ENCODE measurements at places on chromosomes 13 and 19.

DNA sequence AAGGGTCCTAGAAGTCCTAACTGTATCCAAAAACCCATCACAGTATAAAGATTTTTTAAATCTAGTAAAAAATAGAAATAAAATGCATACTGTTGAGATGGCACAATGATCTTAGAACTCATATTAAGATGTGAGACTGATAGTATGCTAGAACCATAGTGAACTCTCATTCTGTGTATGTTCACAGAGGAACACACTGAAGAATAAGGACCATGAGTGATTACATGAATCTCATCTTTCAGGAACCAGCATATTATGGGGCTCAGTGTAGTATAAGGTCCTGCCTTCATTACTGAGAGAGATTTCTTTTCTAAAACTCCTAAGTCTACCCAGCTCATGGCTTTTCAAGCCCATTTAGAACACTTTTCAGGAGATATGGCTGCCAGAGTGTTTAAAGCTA is 59.8 kb upstream of the RFC3 start:
- no peak for DNase-seq

DNA sequence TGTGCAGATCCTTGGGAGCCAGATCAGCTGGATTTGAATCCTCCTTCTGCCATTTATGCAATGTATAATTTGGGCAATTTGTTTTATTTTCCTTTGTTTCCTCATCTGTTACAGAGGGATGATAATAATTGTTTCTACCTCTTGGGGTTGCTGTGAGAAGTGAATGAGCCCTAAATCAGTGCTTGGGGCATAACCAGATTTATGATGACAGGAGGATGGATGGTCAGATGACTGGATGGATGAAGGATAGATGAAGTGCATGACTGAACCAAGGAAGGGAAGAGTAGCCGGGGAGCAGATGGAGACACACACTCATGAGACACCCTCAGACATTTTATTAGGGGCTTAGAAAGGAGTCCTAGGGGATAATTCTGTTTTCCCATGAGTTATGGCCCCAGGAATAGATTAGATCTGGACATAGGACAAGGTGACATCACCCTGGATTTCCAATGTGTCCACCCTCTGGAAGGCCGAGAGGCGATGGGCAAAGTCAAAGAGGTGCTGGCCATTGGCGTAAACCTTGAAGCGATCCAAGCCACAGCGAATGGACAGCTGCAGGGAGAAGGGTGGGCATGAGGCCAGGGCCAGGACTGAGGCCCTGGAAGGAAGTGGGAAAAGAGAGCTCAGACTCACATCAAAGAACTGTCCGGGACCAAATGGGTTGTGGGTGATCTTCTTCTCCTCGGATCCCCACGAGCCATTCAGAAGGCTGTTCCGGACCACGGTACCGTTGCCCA is 11.2 kb downstream of the LGALS4 start:
- DNase-seq = no peak

DNA sequence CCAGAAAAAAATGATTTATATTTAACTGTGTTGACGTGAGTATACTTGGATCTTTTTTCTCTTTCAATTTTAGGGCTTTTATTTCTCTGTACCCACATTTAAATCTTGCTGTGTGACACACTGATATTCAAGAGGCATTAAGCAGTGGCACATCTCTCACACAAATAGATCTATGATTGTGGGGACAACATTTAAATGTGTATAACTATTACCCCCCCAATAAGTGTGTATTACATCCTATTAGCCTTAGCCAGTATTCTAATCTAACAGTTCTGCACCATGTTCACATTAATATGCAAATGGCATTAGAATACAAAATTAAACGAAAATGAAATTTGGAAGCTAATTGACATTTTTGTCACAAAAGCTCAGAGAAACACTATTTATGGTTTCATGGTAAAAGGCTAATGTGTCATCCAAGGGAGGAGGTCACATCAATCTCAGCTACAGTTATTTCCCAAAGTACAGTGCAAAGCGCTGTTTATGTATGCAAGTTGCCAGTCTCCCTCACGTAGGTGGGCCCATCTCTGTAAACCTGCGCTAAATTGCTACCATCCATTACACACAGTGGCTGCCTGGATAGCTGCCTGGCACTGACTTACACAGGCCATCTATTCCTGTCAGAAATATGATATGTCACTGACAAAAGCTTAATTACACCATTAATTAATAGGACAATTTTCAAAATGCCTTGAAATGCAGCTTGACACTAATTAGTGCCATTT is 984.7 kb upstream of the PCDH9 start:
- no peak for DNase-seq

DNA sequence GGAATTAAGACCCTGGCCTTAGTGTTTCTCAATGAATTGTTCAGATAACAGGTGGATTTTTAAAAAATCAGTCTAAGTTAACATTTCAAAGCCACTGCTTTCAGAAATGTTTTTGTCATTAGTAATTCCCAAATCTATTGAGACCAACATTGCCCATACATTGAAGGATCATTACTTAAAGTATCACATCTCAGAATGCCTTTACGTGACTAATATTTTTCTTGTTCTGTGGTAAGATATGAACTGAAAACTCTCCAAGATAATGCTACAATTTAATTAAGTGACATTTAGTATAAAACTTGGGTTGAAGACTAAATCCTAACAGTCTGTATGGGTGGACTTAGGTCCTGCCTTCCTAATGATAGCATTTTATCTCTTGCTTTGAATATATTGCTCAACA is 59.4 kb upstream of the POSTN start:
- no peak for DNase-seq

GRCh38 chr19:49814010-49814409 is 918 bp upstream of the FUZ start:
- no peak for DNase-seq

GRCh38 chr19:9673912-9674662 is 813 bp downstream of the ZNF562 start:
- DNase-seq = no peak

- DNase-seq = peak; percentile 100
Measured at GRCh38 chr19:40221858-40222619, 3.9 kb upstream of the TTC9B start.

GRCh38 chr19:44841231-44841630 is 4.9 kb upstream of the NECTIN2 start:
- no peak for DNase-seq

GRCh38 chr19:5032101-5032967 is 63.4 kb downstream of the KDM4B start:
- DNase-seq = no peak

DNA sequence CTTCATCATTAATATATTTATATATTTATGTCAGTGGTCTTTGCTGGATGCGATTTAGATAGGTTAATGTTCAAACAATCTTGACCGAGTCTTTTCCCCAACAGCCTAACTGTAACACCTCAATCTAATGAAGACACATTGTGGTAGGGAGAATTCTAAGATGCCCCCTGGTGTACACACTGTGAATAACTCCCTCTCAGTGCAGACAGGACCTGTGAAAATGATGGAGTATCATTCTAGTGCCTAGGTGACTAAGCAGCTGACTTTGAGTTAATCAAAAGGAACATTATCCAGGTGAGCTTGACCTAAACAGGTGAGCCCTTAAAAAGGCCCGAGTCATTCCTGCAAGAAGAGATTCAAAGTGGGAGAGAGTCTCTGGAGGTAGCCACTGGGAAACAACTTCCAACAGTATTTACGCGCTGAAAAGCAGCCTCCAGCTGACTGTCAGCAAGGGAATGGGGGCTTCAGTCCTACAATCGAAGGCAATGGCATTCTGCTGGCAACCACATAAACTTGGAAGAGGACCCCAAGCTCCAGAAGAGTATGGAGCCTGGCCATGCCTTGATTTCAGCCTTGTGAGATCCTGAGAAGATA is 28.0 kb upstream of the KBTBD7 start:
- DNase-seq = no peak

Data from H54 (cell line).